ENCODE measurements at places on chromosomes 13 and 19.
A peak's percentile ranks its signal among the peaks of the same experiment; 100 is the strongest.

DNA sequence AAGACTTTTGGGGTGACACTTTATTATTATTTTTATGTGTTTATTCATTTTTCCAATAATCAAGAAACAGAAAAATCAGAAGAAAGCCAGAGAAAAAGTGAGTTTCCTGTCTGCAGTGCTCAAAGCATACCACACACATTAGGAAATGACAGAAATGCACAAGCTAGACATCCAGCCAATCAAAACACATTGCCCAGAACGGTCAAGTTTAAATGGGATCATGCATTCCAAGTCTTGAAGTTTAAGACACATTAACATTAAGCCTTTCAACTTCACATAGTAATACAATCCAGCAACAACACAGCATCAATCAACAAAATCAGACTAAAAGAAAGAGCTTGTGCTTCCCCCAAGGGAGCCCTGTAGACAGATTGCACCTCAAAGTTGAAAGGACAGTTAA, 28.7 kb upstream of the MEDAG start:
- DNase-seq, result no peak

DNA sequence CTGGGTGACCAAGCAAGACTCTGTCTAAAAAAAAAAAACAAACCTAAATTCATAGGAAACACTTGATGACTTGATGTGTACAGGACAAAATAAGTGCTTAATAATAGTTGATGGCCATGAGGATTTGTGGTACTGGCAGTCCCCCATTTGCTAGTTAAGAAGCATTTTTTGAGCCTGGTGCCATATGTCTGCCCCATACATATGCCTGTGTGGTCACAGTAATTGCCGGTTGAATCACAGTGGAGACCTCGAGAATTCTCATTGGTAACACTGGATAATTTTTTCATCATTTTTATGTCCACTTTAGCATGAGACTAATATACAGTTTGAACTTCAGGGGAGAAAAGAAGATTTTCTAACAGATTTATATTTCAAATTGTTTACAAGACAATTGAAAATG, 79.2 kb downstream of the LRCH1 start:
- no peak for DNase-seq

- no peak for DNase-seq
Measured at GRCh38 chr13:31042049-31042448, 109.6 kb downstream of the TEX26 start.

DNA sequence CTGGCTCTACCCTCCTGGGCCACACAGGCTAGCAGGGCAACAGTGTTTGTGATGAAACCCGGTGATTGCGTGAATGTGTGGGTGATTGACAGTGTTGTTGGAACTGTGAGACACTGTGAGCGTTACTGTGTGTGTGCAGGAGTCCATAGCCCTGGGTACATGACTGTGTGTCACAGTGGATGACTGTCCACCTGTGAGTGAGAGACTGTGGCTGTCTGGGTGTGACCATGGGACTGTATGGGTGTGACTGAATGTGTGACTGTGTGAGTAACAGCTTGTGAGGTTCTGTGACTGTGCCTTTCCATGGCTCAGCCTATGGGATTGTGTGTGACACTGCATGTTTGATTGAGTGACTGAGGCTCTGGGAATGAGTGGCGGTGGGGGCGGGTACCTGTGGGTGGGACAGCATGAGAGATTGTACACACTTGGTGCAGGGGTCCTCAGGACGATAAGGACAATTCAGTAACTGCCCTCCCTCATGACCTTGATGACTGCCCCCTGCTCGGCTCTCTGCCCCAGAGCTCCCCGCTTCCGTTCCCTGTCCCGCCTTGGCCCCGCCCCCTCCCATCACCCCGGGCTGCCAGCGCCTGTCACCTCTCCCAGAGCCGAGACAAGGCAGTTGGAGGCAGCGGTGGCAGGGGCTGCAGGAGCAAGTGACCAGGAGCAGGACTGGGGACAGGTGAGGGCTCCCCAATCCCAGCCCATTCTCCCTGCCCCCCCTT, at the start of gene GIPR:
TSS of gene GIPR (plus strand) at position 602 of the 722 bp plus-strand sequence. CDS start 1,300 bp downstream, outside the sequence.
- DNase-seq, result no peak

GRCh38 chr19:11639245-11639601, 41.9 kb downstream of the ZNF627 start:
- DNase-seq, result no peak

DNA sequence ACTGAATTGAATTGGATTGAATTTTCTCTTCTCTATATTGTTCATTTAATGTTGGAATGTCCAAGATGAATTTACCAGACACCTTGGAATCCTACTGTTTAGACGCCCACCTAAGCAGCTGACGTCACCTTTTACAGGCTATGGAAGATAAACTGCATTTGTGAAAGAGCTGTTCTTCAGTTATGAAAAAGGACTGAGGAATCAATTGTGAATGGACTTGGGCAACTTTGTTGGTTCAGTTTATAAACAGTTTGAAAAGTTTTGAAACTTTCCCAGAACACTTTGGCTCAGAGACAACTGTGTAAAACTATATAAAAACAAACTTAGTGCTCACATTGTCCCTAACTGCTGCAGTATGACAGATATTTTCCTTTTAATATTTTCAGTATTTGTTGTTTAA, 590.8 kb upstream of the SPRY2 start:
- no peak for DNase-seq

GRCh38 chr19:28184997-28185396, 1028.0 kb downstream of the UQCRFS1 start:
- no peak for DNase-seq

DNA sequence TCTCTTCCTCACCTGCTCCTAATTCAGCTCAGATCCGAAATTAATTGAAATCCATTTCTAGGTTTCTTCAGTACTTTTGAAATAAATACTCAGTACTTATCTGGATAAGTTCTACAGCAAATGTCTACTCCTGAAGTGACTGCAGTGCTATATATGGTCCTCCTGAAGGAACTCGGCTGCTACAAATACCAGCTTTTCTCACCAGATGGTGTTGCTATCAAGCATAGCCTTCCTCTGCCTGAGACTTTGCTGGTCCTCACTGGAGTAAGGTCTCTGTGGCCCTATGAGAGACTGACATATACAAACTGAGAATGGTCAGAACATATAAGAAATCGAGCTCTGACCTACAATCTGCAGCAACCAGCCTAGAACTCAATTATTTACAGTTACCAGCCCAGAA, 161.6 kb downstream of the NDFIP2 start:
- DNase-seq, result no peak

DNA sequence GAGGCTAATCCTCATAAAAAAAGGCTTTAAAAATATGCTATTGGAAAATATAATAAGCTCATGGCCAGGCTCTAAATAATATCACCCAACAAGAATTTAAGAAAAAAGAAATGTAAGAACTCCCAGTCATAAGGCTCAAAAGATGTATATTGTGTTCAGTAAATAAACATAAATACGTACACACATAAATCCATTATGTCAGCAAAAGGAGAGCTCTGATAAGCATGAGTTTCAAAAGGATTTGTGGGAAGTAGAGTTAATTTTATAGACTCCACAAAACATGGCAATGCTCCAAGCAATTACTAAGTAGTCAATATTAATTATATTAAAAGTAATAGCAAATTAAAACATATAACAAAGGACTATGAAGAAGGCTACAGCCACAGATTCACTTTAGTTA, 37.3 kb upstream of the TRPC4 start:
- no peak for DNase-seq

DNA sequence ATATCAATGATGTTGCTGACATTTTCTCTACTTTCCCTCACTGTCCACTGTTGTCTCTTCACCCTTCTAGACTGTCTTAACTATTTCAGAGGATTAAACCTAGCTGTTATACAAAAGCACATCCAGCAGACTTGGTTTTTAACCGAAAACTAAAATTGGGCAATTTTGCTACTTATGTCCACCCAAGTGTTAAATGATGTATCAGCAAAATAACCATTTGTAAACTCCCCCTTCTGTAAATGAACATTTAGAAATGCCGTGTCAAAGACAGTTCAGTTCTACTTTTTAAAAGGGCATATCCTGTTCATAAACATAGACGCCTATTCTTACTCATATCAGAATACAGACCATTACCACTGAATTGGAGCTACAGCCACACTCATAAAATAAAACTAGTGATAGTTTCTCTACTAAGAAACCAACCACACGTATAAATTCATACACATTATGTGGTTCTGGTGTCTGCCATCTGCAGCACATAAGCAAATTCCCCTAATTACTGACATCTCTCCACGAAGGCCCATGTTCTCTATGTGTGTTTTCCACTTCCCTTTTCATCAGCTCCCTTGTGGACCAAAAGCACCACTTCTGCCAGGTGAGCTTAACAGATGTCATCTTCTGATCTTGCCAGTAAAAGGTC, 1091.8 kb downstream of the PCDH9 start:
- no peak for DNase-seq

DNA sequence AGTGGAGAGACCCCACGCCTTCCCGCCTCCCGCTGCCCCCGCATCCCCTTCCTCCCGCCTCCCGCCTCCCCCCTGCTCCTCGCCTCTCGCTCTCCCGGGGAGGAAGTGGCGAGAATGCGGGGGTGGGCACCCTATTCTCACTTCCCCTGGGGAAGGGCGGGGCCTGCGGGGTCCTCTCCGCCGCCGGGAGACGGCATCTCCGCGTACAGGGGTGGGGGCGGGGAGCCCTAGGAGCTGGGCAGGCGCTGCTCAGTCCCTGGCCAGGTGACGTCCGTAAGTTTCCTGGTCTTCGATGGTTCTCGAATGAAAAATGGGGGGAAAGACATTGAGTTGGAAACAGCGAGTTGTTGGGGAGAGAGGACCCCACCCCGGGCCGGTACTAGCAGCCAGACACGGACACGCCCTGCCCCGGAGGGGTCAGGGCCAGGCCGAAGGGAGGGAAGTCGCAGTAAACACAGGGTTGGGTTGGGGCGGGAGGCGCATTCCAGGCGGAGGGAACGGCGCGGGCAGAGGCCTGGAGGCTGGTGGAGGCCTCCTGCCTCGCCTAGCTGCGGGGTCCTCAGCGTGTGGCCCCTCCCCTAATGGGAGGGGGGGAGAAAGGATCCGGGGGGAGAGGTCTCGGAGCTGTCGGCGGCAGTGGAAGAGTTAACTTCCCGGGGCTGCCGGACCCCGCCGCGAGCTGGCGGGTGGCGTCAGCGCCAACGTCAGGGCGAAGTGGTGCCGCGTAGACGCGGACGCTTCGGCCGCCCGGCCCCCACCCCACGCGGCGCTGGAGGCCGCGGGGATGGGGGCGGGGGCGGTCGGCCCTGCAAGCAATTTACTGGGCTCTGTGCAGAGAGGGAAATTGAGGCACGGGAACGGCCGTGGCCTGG, 10.4 kb upstream of the JUND start:
- peak; percentile 77 for DNase-seq

DNA sequence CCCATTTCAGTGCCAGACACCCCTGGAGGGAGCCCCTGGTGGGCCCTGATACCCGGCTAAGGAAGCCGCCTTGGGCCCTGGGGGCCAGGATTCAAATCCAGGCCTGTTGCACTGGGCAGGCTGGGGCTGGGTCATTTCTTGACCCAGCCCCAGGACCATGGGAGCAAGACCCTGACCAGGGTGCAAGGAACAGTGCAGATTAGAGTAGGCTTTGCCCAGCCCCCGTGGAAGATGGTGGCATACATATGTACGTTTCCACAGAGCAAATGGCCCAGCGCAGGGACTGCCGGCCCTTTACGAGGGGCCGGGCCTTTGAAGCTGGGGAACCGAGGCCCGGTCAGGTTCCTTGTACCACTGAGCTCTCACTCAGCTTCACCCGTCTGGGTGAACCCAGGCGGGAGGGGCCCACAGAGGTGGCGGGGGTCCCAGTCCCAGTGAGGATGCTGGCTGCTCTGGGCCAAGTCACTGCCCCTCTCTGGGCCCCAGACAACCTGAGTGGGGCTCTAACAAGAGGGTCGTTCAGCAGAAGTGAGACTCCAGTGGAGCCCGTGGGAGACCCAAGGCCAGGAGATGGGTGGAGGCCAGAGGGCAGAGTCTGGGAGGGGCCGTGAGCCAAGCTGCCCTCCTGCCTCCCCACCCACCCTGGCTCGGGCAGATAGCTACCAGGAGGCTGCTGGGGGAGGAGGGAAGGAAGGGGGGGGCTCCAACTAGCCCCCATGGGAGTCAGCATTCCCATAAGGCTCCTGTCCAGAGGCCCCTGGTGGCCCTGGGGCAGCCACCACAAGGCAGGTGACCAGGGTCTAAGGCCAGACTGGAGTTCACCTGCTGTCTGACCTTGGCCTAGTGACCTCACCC, 2.7 kb downstream of the MKNK2 start:
- DNase-seq, result no peak

DNA sequence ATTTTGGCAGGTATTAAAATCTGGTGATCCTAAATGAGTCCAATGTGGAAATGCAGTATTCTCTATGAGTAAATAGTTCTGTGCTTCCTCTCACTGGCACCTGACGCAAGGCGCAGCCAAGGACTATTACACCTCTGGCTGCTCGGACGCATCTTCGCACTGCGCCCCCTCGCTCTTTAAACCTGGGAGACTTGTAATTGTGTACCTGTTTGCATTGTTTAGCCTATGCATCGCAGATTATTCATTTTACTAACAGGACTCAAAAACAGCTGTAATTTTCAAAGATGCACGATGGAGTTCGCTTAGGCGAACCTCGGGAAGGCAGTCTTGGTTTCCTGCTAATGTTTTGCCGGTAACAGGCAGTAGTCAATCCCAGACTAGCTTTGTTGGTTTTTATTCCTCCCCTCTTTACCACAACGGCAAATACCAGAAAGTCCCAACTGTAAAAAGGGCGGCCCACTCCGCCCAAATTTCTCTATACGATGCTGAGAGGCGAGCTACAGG, 113.2 kb downstream of the KCNRG start:
- no peak for DNase-seq

DNA sequence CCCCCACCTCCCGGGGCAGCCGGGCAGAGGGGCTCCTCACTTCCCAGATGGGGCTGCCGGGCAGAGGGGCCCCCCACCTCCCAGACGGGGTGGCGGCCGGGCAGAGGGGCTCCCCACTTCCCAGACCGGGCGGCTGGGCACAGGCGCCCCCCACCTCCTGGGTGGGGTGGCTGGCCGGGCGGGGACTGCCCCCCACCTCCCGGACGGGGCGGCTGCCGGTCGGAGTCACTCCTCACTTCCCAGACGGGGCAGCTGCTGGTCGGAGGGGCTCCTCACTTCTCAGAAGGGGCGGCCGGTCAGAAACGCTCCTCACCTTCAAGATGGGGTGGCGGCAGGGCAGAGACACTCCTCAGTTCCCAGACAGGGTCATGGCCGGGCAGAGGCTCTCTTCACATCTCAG, 43.9 kb downstream of the ZNF730 start:
- no peak for DNase-seq

GRCh38 chr19:2426611-2427428, 566 bp downstream of the TIMM13 start:
- no peak for DNase-seq

- no peak for DNase-seq
Measured at GRCh38 chr19:33631609-33631973, 9.8 kb downstream of the CHST8 start.

DNA sequence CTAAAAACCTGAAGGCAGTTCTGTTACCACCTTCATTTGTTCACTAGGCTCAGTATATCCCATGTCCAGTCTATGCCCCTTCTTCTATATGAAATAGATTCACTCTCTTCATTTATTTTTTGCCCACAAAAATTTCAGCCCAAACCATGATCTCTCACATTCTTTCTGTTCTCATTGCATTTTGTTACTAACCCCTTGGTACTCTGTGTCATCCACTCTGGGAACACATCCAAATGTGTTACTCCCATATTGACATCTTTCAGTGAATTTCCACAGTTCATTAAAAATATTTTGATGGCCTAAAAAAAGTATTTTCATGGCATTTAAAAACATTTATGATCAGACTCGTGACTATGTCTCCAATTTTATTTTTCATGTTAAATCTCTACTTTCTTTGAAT, 378.9 kb downstream of the SLITRK1 start:
- DNase-seq, result no peak
